Urothelium cell line (cell line): ENCODE measurements at places on chromosomes 2 and 18.

GRCh38 chr18:44080054-44080453 is 600.6 kb upstream of the SETBP1 start:
- no peak for DNase-seq

DNA sequence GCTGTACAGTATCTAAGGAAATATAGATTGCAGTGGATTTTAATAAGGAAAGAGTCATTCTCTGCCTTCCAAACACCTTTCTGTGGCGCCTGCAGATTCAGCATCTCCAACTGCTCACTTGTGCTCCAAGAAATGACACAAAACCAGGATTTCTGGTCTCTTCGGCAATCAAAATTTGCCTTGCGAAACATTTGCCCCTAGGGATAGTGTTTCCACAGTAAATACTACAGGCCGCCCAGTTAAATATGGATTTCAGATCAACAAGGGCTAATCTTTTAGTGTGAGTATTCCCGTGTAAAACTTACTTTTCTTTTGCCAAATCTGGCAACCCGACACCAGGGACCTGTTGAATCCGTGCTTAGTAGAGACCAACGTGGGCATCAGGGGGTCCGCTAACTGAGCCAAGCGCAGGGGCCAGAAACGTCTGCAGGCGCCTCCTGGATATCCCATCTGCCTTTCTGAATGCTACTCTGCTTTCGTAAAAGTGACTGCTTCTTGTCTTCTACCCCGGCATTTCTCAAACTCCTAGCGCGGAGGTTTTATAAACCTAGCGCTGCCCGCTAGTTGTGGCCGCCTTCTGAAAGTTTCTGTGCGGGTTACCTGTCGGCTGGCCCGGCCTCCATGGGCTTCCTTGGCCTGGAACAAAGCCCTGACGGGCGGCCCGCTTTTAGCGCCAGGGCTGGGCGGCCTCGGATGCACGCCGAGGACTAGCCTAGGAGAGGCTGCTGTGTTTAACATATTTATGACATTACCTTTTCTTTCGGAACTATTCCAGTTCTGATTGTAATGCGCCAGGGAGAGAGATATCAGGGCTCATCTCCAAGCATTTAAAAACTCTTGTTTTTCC is 2.5 kb downstream of the CYP1B1 start:
- DNase-seq, result no peak

DNA sequence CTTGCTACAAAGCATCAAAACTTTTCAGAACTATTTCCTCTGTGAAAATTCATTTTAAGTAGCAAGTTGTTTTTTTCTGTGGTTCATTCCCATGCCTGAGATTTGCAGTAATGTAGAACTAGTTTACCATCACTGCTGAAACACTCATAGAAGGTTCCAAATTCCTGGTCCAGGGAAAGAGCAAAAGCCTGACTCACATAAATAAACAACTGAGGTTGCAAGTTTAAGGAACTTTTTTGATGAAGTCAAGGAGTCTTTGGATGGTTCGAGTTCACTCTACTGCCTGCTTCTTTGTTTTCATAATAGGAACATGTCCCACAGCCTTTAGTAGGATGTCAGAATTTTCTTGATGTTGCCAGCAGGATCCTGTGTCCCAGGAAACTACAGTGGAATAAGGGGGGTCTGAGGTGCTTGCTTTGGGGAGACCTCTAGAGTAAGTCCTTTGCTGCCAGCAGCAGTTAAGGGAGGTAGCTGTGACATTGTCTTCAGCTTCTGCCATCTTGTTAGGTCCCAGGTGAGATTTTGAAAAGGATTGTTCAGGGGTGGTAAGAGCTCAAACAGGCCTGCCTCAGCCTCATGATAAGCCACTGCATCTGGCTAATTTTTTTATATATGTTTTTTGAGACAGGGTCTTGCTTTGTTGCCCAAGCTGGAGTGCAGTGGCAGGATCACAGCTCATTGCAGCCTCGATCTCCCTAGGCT is 43.9 kb downstream of the ACSL3 start:
- DNase-seq, result no peak

GRCh38 chr2:172182624-172183023 is 79.9 kb upstream of the DLX2 start:
- DNase-seq, result no peak

GRCh38 chr18:13657974-13658373 is 68.4 kb downstream of the FAM210A start:
- DNase-seq, result no peak
